ENCODE measurements at places on chromosomes 7 and 10.

GRCh38 chr7:104524853-104525252 lies 196.4 kb downstream of the LHFPL3 start:
- no peak for DNase-seq

- peak; percentile 4 for DNase-seq
Measured at GRCh38 chr7:23863209-23863787, 153.3 kb downstream of the STK31 start.

GRCh38 chr7:69676247-69676646 lies 78.0 kb downstream of the AUTS2 start:
- DNase-seq, result no peak

DNA sequence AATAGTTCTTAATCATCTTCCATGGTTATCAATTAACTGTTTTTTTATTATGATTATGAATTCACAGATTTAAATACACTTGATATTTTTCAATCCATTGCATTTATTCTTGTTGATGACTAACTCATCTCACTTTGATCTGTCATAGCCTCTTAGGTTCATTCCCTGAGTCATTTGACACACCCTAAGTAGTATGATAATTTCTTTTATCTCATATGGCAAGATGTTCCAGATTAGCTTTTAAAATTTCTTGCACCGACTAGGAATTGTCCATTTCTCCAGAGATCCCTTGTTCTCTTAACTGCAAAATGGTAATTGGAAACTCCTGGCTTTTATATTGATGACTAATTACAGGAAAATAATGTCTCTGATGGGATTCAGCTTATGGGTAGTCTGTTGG lies 87.6 kb upstream of the CCDC6 start:
- no peak for DNase-seq

DNA sequence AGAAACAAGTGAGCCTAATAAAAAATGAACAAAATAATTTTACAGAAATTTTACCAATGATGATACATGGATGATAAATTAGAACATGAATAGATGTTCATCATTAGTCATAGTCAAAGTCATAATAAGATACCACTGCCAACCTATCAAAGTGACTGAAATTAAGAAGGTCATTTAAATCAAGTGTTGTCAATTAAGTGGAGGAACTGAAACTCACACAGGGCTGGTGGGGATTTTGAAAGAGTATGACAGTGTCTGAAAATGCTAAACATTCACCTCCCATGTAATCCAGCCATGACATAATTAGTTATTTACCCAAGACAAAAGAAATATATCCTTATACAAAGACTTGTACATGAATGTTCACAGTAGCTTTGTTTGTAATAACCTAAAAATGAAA lies 57.1 kb upstream of the DYNC1I1 start:
- DNase-seq, result no peak

GRCh38 chr10:8638088-8638672 lies 583.7 kb downstream of the GATA3 start:
- no peak for DNase-seq

DNA sequence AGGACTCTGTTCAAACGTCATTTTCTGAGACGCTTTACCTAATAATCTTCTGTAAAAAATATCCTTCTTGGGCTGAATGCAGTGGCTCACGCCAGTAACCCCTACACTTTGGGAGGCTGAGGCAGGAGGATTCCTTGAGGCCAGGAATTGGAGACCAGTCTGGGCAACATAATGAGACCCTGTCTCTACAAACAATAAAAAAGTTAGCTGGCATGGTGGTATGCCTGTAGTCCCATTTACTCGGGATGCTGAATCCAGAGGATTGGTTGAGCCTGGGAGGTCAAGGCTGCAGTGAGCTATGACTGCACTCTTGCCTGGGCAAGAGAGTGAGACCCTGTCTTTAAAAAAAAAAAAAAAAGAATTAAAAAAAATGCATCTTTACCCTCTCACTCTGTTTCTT lies 5.1 kb downstream of the STAM start:
- no peak for DNase-seq

DNA sequence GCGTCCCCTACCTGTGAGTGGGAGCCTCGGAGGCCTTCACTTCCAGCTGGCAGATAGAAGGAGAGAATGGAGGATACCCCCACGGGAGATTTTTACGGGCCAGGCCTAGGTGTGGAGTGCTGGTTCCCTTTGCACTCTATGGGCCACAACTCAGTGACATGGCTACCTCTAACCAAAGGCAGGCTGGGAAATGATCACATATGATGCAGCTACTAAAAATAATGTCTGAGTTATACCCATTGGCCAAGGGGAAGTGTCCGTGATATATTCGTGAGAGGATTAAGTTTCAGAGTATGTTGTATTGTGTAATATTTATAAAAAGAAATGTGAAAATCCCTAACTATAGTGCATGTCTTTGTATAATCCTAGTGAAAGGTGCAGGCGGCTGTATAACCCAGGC lies 13.5 kb upstream of the HIPK2 start:
- no peak for DNase-seq

- no peak for DNase-seq
Measured at GRCh38 chr10:32142646-32143045, 86.4 kb upstream of the KIF5B start.

DNA sequence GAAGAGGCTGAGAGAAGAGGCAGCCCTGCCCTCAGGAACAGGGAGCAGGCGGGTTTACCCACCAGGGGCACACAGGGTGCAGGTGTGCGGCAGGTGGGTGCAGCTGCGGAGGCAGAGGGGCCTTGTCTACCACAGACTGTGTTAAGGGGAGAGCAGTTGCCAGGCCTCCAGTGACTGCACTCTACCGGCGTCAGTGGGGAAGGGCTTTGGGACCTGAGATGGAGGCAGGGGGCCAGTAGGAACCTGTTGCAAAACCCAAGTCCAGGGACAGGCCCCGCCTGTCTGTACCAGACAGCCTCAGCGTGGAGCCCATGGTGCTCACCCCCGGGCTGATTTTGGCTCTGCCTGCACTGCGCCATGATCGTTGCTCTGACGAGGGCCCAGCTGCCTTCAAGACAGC lies 507.6 kb upstream of the FOXK1 start:
- DNase-seq, result no peak

DNA sequence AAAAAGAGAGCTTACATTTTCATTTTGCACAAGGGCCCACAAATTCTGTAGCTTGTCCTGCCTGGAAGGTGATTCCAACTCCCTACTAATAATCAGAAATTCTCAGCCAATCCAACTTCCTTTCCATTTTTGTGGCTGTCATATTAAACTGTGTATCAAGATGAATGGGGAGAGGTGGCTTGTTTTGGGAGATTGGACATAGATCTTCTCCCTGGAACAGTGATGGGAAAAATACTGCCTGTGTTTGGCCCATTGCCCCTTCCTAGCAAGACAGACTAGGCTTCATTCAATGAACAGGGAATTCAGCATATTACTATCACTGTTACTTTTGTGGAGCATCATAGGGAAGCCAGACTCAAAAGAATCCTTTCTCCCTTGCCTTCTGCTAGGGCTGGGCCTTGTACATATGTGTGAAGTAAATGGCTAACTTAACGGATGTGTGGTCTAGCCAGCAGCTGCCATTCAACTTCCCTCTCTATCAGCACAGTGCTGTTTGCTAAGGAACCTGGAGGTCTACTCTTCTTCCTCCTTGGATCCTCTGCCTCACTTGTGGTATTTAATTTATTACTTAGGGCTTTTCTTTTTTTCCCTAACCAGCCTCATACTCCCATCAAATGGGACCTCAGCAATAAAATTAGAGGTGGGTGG lies 326.0 kb downstream of the BICC1 start:
- no peak for DNase-seq

- no peak for DNase-seq
Measured at GRCh38 chr7:11188529-11189310, 215.0 kb downstream of the PHF14 start.

- DNase-seq, result no peak
Measured at GRCh38 chr7:80127412-80128160, 7.0 kb upstream of the GNAI1 start.

GRCh38 chr10:130715686-130716670 lies 579.8 kb downstream of the GLRX3 start:
- no peak for DNase-seq

DNA sequence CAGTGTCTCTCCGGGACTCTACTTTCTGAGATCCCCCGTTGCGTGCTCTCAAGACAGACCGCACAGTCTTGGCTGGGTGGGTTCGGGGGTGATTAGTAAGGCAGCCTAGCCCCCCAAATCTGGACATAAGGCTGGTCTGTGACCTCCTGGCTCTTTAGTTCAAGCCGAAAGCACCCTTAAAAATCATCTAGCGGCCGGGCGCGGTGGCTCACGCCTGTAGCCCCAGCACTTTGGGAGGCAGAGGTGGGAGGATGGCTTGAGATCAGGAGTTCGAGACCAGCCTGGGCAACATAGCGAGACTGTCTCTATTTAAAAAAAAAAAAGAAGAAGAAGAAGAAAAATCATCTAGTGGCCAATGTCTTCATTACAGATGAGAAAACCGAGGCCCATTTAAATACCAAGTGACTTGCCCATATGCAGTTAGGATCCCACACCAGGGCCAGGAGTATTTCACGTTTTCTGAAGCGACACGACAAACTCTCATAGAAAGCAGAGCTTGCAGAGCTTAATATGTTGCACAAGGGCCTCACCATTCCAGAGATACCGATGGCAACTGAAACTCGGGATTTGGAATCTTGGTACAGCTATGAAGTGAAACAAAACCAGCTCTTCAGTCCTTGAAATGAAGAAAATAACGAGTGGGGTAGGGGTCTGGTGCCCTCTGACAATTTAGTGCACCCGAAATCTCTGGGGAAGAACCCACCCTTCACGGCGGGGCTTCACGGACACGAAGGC lies 703 bp upstream of the HILPDA start:
- DNase-seq, result peak; percentile 36

DNA sequence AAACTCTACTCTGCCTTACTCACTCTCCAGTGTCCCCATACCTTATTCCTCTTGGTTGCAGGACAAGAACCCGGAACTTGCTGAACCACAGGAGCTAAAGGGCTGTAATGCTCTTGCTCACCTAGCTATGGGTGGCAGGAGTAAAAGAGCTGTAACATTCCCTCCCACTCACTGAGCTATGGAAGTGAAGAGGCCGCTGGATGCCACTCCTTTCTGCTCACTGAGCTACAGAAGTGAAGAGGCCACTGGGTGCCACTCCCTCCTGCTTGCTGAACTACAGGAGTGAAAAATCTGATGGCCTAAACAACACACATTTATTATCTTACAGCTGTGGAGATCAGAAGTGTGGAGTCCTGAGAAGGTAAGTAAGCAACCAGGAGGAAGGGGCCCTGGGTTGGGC lies 17.5 kb downstream of the MRPS24 start:
- DNase-seq, result no peak

DNA sequence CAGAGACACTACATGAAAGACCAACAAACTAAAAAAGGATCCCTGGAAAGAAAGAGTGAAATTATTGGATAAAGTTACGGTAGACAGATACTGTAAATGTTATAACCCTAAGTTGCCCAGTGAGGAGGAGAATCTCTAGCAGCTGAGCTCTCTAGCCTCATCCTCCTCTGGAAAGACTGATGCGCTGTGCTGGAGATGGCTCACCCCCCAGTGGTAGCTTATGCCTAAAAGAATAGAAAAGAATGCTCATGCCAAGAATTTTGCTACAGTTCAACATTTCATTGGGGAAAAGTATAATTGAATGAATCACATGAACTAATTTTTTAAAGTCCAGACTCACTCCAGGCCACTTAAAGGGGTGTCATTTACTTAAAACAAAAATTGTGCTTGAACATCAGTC lies 50.8 kb upstream of the RNF32 start:
- DNase-seq, result no peak

GRCh38 chr7:149099058-149099457 lies 8.5 kb upstream of the ZNF786 start:
- DNase-seq, result no peak

DNA sequence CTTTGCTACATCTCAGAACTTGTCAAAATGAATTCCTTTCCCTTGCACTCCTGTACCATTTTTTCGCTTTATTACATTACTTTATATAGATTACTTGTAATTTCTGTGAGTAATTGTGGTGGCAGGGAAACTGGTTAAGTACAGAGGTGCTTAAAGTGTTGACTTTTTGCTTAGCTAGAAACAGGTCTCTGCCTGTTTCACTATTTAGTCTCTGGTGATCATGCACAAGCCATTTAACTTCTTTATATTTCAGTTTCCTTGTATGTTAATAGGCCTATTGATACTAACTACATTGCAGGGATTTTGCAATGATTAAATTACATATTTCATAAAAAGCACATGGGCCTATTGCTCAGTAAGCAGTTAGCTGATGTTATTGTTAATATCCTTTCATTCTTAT lies 233.8 kb downstream of the PRKG1 start:
- no peak for DNase-seq

GRCh38 chr7:102073931-102074880 lies 212.5 kb upstream of the SH2B2 start:
- no peak for DNase-seq

- no peak for DNase-seq
Measured at GRCh38 chr7:464454-465401, 54.9 kb downstream of the PDGFA start.

- no peak for DNase-seq
Measured at GRCh38 chr10:27345455-27345920, 104.9 kb upstream of the ACBD5 start.

- DNase-seq, result no peak
Measured at GRCh38 chr10:112805701-112806100, 144.3 kb upstream of the TCF7L2 start.

DNA sequence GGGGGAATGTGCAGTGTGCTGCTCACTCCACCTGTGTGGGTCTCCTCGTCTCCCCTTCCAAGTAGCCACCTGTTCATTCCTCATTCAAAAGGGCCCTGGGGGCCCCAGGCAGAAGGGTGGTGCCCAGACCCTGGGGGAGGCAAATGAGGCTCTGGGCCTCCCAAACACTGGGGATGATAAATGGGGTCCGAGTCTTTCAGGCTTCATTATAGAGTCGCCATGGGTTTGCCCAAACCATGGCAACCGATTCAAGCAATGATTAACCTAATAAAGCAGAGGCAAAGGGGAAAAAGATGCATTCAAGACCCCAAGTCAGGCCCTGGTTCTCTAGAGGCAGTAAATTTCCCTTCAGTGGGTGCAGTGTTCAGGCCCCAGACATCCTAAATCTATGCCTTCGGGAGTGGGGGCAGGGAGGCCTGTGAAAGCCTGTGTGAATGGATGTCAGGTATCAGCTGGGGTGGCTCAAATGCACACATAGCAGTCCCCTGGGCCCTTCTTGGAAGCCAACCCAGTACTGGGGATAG lies 10.4 kb downstream of the NEUROG3 start:
- DNase-seq, result no peak

DNA sequence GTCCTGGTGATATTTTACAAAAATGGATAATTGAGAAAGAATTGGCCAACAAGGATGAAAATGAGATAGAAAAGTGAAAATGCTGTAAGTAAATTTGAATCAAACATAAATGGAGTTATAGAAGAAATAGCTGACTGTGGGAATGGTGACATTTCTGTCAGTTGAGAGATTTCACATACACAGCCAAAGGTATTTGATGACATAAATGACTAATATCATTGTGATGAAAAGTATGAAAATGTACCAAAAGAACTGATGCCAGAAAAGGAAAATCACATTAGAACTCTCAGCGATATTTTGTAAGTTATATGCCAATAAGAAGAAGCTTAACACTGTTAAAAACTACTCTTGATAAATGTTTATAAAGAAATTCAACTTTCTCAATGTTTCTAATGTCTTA lies 54.9 kb downstream of the TFPI2 start:
- DNase-seq, result no peak

GRCh38 chr10:108500396-108500795 lies 1335.9 kb upstream of the SORCS1 start:
- no peak for DNase-seq

- no peak for DNase-seq
Measured at GRCh38 chr10:124826262-124826661, 24.6 kb downstream of the ABRAXAS2 start.

GRCh38 chr7:71712653-71713180 lies 580.8 kb downstream of the GALNT17 start:
- no peak for DNase-seq

- DNase-seq, result no peak
Measured at GRCh38 chr10:70378122-70378521, 4.3 kb downstream of the LRRC20 start.

Measured in hematopoietic multipotent progenitor cell treated with erythropoietin and hydrocortisone succinate and interleukin-3 and kit ligand, for 8 days (in vitro differentiated cells).